Activated T-helper 9 cell treated with anti-CD3 and anti-CD28 coated beads, Interleukin-2, amount 50 U/mL, for 16 hours (primary cell): ENCODE measurements at places on chromosomes 5 and 9.
A peak's percentile ranks its signal among the peaks of the same experiment; 100 is the strongest.

DNA sequence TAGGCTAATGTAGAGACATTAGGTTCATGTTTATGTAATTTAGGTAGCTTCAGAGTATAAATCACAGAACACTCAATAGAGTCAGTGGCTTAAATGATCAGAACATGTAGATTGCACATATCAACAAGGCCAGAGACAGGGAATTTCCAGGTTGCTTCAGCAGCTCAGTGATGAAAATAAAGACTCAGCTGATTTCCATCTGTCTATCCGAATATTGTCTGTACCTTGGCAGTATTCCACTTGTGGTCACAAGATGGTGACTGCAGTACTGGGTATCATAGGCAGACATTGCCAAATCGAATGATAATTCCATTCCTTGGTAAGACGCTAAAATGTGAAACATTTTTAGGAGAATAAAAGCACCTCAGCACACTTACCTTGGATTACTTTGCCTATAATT lies 702.2 kb downstream of the MAT2B start:
- no peak for DNase-seq

DNA sequence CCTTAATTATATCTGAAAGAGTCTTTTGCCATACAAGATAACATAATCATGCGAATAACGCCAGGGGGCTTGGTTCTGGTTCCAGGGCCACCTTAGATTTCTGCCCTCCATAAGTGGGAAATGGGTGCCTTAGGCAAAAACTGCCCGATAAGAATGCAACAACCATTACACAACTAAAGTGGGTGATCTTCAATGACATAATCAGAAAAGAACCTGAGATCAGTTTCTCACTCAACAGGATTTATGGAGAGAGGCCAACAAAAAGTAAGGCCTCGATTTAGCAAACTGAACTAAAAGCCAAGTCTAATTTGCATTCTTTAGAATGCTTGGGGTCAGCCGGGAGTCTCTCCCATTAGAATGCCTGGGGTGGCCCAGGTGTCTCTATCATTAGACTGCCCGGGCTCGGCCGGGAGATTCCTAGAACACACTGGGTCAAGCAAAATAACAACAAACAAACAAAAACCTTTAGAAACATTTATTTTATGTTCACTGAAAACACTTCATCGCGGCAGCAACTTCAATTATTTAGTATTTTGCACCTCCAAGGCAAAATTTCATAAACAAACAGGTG lies 194.8 kb downstream of the AUH start:
- DNase-seq: no peak

DNA sequence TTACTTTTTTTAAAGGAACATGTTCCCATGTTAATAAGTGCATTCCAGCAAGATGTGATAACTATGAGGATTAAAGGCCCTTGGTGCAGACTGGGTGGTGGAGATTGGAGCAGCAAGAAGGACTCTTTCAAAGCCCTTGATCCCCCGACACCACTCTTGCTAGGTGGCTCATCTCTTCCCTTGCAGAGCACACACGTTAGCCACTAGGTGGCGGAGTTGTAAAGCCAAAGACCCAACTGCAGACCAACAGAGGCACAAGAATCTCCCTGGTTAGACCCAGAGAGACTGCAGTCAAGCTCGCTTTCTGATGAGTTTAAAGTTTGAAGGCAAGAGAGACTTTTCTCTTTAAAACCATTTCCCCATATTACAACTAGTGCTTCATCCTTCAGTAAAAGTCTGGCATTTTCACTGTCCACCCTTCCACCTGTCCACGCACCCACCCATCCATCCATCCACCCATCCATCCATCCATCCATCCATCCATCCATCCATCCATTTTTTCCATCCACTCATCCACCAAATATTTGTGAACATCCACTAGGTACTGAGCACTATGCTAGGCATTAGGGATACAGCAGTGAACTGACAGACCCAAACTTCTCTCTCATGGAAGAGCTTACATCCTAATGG lies 226.9 kb downstream of the MSX2 start:
- peak; percentile 21 for DNase-seq

GRCh38 chr9:126682928-126683697 lies 69.4 kb downstream of the LMX1B start:
- no peak for DNase-seq

GRCh38 chr9:127537014-127537413 lies 75.1 kb upstream of the STXBP1 start:
- DNase-seq: no peak

GRCh38 chr9:11064909-11065308 lies 452.1 kb upstream of the PTPRD start:
- DNase-seq: no peak

DNA sequence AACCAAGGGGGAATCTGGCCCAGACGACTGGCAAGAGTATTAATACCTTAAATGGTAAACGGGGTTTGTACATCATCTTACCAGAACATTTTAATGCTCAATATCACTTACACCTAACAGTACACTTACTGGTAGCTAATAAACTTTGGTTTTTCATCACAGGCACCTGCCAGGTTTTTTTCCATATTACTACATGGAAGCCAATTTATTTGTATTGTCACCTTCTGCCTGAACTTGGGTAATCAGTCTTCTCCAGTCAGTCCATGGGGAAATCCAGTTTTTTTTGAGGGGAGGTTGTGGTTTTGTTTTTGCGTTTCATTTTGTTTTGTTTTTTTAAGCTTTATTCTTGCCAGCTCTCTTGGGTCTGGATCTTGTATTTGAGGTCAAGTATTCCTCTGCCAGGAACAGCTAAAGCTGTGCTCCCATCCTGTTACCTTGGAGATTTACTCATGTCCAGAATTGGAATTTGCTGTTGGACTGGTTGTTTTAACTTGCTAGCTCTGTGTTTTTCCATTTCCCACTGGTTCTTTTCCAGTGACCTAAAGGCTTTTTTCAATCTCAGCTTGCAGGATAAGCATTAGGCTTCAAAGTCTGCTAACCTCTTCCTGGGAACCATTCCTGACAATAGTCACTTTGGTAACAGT lies 11.1 kb upstream of the NADK2 start:
- no peak for DNase-seq

DNA sequence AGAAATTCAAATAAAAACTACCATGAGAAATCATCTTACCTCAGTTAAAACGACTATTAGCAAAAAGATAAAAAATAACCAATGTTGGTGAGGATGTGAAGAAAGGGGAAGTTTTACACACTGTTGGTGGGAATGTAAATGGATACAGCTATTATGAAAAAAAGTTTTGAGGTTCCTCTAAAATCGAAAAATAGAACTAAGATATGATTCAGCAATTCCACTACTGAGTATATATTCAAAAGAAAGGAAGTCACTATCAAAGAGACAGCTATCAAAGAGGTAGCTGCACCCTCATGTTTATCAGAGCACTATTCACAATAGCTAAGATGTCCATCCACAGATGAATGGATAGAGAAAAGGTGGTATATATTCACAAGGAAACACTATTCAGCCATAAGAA lies 1888.4 kb downstream of the MAT2B start:
- DNase-seq: no peak

- DNase-seq: no peak
Measured at GRCh38 chr5:114948363-114948762, 221.3 kb downstream of the TRIM36 start.

GRCh38 chr5:95152131-95152530 lies 132.8 kb downstream of the MCTP1 start:
- DNase-seq: no peak
